LHCN-M2 (cell line): ENCODE measurements at places on chromosomes 1 and 21. TPM values are rescaled to one million over a fixed set of nuclear protein-coding genes. Genes with fewer than 3 reads are reported as not detected.

APOBEC4 gene
- total RNA-seq: not detected in 2 replicates

B3GALT2 gene
- 2.5 and 5.7 TPM in 2 replicates for total RNA-seq

- peak; percentile 52 for DNase-seq
Observed at GRCh38 chr1:41500378-41500777, 15.9 kb upstream of the EDN2 start.

CFHR3 gene
- total RNA-seq: 0.75 TPM in 1 of 2 replicates, not detected in the other

DNA sequence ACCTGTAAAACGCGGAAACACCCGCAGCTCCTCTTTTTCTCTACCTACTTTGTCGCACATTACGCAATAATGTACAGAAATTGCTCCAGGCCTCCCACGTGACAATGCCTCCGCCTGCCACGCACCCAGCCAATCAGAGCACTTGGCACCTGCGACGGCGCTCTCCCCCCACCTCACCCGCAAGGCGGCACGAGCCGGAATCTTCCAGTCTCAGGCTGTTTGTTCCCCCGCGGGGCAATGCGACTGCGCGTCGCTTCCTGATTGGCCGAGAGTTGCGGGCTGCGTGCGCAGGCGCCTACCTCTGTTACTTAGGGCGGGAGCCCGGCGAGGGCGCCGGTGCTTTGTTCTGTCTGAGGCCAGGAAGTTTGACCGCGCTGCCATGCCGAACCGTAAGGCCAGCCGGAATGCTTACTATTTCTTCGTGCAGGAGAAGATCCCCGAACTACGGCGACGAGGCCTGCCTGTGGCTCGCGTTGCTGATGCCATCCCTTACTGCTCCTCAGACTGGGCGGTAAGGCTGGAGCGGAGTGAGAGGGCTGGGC, at the start of gene MAEL:
Gene MAEL (plus strand): TSS at position 307 of the 542 bp plus-strand sequence. CDS start 73 bp downstream, at position 380.
- DNase-seq: no peak

GRCh38 chr1:87686136-87686495, 357.4 kb downstream of the LMO4 start:
- DNase-seq: no peak

- no peak for DNase-seq
Observed at GRCh38 chr1:89739013-89739843, 81.6 kb upstream of the LRRC8D start.

CACYBP gene
- 145 and 179 TPM in 2 replicates for total RNA-seq

DNA sequence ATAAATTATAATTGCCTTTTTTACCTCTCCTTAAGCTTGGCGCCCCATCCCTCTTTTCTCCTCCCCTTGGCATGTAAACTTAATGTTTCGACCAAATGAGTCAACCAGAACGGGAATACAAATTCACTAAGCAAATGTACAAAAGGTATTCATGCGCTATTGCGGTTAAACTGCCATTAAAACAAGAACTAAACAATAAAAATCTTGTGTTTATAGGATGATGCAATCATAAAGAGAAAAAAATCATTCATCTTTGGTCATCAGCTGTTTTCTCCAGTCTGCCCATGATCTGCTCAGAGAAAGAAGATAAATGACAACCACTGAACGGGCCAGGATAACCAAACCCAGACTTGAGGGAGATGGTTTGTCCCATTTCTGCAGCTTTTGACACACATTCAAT, 534.2 kb upstream of the PLXNA2 start:
- peak; percentile 31 for DNase-seq

DNA sequence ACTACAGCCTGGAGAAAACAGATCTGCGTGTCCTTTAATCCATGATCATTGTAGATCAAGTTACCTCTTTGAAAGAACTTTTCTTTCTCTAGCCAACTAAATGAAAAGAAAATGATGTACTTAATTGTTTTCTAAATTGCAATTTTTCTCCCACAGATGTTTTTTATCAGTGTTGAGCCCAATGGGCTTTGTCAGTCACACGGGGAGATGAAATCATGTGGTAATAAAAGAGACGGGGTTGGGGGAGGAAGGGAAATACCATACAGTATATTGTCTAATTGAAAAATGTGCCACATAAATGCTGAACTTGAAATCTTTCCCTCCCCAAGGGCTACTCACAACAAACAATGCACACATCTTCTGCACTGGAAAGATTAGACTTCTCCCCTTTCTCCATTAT, 58.4 kb downstream of the NTMT2 start:
- no peak for DNase-seq

ARHGEF10L gene
- 51.7 and 53.3 TPM in 2 replicates for total RNA-seq

ATP6V1G3 gene
- total RNA-seq: not detected in 2 replicates

DNA sequence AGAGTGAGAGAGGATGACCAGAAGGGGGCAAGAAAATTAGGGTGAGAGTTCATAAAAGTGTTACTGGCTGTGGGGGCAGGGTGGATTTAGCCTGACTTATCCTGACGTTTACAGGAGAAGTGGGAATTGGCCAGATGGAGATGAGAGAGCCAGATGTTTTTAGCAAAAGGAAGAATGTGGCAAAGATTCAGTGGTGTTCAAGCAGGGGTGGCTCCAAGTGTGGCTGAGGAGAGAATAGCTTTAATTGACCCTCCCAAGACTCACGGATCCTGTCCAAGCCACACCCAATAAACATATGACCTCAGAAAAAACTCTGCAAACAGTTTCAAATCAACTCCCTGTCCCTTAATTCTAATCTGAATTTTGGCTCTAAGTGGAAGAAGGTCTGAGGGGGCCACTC, 35.2 kb upstream of the EDEM3 start:
- peak; percentile 5 for DNase-seq

FALEC gene
- total RNA-seq: not detected in 2 replicates

DNA sequence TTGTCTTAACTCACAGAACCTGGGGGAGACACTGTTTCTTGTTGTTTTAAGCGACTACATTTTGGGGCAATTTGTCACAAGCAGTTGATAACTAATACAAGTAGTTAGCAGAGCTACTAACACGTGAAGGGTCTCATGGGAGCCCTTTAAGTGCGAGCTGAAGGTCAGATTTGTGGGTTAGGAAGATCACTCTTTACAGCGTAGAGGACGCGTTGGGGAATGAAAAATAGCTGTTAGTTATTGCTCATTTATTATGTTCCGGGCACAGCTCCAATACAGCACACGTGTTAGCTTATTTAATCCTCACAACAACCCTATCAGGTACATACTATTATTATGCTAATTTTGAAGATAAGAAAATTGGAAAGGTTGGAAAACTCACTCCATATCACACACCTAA, 95.9 kb downstream of the ACTL8 start:
- DNase-seq: no peak

TMEM82 gene
- total RNA-seq: 0.11 TPM in 1 of 2 replicates, not detected in the other

DNA sequence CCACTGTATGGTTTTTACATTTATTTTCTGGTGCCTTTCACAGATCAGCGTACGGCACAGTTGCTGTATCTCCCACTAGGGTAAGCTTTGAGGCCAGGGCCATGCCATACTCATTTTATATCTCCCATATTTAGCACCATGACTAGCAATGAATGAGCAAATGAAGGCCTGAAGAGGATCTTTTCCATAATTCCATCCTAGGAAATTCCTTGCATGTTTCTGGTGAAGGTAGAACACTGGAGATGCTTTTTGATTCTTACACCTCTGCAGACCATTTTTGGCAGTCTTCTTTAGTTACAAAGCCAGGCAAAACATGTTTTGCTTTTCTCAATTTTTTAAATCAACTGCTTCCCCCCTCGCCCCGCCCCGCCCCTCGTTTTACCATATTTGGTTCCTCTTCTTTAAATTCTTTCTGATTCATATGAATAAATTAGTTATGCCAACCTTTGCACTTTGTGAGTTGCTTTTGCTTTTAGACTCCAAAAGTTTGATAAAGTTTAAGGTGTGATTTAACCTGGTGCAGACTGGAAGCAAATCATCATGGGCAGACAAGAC, 78.9 kb upstream of the AK4 start:
- DNase-seq: no peak

GRCh38 chr1:201282931-201283829, at the start of gene PKP1:
Gene PKP1, plus strand, starts transcription at chr1:201283506. Its CDS starts 197 bp downstream, at chr1:201283703.
- DNase-seq: no peak

C4BPA gene
- not detected in 2 replicates for total RNA-seq

DNA sequence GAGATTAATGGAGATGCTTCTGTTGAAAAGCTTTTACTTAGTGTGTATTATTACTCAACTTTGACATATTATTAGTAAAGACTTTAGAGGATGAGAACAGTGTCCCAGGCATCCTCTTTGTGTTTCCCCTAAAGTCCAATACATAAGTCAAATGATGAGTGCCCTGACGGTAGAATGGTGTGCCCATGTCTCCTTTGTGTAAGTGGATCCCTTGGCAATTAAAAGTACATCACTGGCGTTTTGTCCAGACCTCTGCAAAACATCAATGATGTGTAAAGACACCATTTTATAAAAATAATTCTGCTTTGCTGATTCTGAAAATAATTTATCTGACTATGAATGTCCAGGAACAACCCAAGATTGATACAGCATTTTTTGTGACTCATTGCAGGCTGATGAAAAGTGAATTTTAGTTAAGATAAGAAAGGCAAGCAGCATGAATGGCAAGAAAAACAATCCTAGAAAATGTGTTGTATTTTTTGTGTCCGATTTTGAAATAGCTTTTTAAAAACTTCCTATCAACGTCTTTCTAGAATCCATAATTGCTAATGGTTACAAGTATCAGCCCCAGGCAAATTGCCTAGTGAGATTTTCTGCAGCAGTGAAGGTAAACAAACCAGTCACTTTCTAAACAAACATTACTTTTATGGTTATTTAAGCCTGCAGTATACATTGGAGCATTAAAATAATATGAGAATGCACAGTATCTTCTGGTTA, 251.5 kb downstream of the PTPRC start:
- no peak for DNase-seq

DNA sequence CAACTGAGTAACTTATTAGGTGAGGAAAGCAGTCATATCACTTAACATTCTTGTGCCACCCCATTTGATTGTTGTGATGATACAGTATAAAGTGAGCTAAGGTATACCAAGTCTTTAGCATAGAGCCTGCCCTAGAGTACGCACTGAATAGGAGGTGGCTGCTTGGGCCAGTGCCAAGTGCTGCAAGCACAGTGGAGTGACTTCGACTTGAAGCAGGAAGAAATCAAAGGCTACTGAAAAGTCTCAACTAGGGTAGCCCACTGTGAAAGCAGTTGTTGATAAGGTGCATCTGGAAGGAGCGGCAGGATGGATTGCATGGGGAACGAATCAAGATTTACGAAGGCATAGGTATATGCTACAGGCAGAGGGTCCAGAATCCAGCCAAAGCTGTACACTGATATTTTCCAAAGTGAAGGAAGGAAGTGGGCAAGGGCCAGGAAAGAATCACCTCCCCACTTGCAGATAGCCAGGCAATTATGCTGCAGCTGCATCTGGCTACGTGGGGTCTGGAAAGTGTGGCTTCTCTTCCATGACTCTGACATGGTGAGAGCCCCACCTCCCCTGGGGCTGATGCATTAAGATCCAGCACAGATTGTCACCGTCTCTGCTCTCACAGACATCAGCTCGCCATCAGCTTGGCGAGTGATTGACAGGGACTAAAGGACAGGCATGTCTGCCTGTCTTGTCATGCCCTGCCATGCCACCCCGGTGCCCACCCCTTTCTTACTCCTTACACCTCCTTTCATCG, 287.0 kb upstream of the PLXNA2 start:
- DNase-seq: no peak

ANXA9 gene
- not detected in 2 replicates for total RNA-seq

GRCh38 chr1:176206006-176206960, 803 bp downstream of the COP1 start:
- DNase-seq: peak; percentile 46
